ENCODE measurements at places on chromosomes 3 and 15.

- no peak for DNase-seq
These were observed 173.6 kb downstream of the ZBTB20 start for GRCh38 chr3:114973536-114973935.

DNA sequence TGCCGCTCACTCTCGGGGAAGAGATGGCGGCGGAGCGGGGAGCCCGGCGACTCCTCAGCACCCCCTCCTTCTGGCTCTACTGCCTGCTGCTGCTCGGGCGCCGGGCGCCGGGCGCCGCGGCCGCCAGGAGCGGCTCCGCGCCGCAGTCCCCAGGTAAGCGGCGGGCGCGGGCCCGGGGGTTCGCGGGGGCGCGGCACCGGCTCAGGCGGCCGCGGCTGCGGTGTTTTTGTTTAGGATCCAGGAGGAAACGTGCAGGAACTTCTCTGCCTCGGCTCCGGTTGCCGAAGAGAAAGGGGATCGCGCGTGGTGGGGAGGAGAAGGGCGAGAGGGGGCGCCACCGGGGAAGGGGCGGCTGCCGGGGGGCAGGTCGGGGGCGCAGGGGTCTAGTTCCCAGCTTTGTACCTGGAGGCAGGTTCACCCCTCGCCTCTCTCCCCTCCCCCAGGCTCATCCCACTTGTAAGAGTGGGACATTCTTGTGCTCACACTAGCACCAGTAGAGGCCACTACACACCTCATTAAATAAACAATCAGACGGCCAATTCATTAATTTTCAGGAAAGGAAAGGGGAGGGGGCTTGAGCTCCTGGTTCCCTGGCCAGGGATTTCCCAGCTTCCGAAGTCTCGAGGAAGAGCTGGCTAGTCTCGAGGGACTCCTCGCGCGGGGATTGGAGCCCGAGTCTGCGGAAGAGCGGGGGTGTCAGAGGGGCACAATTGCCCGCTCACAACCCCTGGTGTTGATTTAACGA, 562 bp downstream of the NEO1 start:
- peak; percentile 47 for DNase-seq

- DNase-seq = no peak
These were observed 1.9 kb downstream of the NDUFAF3 start for GRCh38 chr3:49023775-49024174.

DNA sequence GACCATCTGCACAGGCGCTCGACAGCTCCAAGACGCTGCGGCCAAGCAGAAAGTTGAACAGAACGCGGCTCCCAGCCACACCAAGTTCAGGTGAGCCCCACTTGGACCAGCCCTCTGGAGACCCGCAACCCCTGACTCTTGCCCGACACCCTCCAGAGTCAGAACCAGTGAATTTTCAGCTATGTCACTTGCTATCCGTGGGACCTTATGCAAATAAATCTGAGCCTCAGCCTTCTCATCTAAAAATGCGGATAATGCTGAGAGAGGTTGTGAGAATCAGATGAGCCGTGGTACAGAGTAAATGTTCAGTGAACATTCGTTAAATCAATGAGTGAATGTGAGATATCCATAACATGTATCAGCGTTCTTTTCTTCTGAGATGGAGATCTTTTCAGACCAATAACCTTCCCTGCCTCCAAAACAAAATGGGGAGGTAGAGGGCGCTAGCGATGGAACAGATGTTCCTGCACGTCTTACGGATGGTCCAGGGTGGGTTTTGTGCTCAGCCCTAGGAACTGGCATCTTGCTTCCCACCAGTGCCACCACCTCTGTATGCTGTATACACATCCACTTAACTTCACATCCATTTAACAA, 524 bp downstream of the MRPS11 start:
- DNase-seq = no peak

- no peak for DNase-seq
These were observed 20.5 kb downstream of the MYO1E start for GRCh38 chr15:59352189-59352588.

- DNase-seq = no peak
These were observed 19.6 kb upstream of the IGSF10 start for GRCh38 chr3:151480492-151480891.

GRCh38 chr3:158404131-158404718, 166.8 kb upstream of the MLF1 start:
- DNase-seq = no peak

- DNase-seq = no peak
These were observed 1064.9 kb downstream of the FHIT start for GRCh38 chr3:60186359-60186758.

DNA sequence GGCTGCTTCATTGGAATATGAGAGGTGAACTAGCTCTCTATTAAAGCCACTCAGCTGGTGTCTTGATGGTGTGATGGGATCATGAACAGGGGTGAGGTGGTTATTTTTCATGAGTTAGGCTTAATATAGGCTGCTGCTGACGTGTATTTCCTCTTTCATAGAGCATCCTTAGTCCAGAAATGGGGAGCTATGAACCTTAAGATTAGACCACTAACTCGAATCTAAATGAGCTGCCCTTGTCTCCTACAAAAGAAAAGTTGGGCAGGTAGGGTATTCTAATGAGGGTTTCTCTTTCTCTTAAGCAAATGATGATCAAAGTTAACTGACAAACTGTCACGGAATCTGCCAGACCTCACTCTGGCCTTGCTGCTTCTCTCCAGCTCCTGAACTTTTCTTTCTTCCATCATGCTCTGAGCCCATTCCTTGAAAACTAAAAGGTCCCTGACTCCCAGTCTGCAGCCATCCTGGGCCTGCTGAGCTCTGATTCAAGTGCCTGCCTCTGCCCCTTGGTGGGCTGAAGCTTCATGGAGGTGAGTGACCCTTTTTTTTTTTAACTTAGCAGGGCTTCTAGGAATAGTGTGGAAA, at the start of gene TRIM69:
Gene TRIM69 (plus strand): TSS at position 348 of the 585 bp plus-strand sequence. CDS start 177 bp downstream, at position 525.
- DNase-seq = no peak

- DNase-seq = no peak
These were observed 294.2 kb upstream of the SEMA6D start for GRCh38 chr15:47422881-47423665.

GRCh38 chr3:161793194-161793930, 296.8 kb downstream of the OTOL1 start:
- DNase-seq = no peak

Data from Right ventricle myocardium inferior (tissue), 1 donor.